ENCODE measurements at places on chromosomes 7 and 10.

- DNase-seq = no peak
Observed at GRCh38 chr7:46764100-46764936, 817.6 kb downstream of the TNS3 start.

DNA sequence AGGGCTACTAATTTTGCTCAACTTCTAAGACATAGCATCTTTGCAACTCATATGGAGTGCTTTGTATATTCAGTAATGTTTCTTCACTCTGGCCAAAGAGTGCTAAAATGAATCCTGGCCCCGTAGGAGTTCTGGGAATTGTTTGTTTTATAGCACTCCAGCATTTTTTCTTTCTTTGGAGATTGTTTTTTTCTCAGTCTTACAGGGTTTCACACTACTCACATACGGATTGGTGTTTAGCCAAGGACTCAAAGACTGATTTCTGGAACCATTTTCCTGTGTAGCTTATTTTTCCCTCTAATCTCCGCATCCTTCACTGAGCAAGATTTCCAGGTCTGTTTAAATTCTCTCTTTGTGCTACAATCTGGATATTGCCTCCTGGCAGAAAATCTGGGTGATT, 6.4 kb downstream of the TAS2R41 start:
- no peak for DNase-seq

- DNase-seq = no peak
Observed at GRCh38 chr10:24299578-24300260, 90.8 kb downstream of the KIAA1217 start.

DNA sequence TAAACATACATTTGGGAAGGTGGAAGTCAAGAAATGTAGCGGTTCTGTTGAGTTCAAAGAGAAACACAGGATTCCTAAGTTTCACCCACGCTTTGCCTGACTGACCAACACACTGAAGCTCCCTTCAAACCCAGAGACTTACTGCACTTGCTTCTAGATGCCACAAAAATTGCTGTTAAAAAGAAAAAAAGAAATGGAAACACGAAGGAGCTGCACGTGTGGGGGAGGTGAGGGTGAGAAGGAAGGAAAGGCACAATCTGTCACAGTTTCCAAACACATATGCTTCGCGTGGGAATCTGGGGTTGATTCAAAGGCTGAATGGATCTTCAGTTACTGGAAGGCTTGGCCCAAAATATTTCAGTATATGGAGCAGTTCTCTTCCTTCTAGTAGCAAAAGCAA, 495.6 kb downstream of the DNAJB6 start:
- DNase-seq = no peak

GRCh38 chr7:5870311-5870710, 10.3 kb upstream of the OCM start:
- DNase-seq = no peak
